RCC 7860 (cell line): ENCODE measurements at places on chromosomes 6 and 20.
A peak's percentile ranks its signal among the peaks of the same experiment; 100 is the strongest.

GRCh38 chr6:219641-220198 is 72.6 kb upstream of the DUSP22 start:
- peak; percentile 28 for DNase-seq

DNA sequence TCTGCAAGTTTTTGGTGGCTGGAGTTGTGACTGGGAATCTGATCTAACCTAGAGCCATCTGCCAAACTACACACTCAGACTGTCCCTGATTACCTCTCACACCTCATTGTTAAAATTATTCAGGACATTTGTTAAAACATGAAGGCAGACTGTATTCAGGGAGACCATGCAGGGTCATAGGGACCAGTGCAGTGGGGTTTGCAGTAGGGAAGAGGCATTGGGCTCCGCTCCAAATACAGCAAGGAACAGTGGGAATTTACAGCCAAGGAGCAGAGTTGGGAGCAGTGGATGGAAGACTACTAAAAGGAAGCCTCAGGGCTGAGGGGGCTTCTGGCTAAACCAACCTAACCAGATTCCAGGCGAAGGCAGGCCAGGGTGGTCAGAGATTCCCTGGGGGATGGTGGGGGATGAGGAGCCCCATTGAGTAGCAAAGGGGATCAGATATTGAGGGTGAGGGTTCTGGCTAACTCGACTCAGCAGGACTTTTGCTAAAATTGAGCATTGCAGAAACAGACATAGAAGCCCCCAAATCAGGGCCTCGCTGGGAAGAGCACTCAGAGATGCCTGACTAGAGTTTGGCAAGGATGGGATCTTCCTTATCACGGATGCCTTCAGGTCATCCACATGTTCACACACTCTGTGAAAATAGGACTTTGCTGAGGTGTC is 172.0 kb downstream of the ZDHHC14 start:
- DNase-seq = no peak

GRCh38 chr20:25160897-25161296 is 34.6 kb upstream of the ENTPD6 start:
- no peak for DNase-seq

DNA sequence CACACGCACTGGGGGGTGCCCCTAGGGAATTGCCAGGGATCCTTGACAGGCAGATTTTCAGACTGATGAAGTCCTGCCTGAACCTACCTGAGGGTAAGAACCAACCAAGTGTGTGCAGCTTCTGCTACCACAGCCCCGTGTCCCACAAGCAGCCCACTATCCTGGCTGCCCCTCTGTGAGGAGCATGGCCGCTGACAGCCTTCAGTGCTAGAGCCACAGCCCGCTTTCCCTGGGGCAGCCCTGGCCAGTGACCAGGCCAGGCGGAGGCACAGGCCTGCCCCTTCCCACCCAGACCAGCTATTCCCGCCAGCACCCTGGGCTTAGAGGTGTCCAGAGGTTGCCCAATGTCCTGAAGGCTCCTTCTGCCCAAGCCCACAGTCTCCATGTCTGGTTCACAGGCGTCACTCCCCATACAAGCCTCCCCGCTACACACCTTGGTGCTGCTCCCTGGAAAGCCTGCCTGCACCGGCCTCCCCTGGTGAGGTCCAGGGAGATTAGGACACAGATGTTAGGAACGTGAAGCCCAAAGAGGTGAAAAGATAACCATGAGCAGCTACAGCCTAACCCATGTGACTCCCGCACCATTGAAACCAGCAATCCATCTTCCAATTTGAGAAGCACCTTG is 207.0 kb downstream of the SYNDIG1 start:
- no peak for DNase-seq

DNA sequence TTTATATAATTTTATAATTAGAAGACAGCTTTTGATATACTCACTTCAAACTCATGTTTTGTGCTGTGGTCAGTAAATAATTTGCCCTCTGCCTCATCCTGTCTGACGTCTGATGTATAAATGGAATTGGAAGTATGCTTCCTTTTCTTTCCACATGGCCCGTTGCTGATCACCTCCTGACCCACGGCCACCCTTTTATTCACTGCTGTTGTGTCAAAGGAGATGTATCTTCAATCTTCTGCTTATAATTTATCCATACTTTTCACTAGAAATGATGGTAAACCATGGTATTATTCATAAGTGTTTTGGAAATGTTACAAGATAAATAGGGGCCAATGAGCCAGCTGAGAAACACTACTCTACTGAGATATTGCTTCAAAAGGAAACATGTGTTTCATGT is 841.8 kb downstream of the PHF3 start:
- DNase-seq = peak; percentile 40

GRCh38 chr6:105833959-105834947 is 251.9 kb upstream of the PRDM1 start:
- no peak for DNase-seq

- DNase-seq = no peak
Observed at GRCh38 chr6:8551386-8551785, 116.0 kb upstream of the SLC35B3 start.

DNA sequence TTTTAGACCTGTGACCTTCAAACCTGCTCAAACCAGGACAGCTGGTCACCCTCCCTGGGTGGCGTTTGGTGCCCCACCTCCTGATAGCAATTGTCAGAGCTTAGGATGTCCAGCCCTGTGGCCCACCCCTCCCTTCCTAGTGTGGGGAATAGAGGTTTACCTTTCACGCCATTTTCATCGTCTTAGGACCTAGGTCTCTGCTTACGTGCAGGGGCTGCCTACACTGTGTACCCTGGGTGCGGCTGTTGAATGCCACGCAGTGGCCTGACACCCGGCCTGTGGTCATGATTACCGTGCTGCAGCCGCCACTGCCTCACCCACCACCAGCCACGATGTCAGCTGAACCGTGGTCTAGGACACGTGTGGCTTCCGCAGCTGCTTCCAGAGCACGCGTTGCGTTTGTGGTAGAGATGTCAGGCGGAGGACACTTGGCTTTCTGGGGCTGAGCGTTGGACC is 157.3 kb downstream of the DTNBP1 start:
- DNase-seq = no peak

DNA sequence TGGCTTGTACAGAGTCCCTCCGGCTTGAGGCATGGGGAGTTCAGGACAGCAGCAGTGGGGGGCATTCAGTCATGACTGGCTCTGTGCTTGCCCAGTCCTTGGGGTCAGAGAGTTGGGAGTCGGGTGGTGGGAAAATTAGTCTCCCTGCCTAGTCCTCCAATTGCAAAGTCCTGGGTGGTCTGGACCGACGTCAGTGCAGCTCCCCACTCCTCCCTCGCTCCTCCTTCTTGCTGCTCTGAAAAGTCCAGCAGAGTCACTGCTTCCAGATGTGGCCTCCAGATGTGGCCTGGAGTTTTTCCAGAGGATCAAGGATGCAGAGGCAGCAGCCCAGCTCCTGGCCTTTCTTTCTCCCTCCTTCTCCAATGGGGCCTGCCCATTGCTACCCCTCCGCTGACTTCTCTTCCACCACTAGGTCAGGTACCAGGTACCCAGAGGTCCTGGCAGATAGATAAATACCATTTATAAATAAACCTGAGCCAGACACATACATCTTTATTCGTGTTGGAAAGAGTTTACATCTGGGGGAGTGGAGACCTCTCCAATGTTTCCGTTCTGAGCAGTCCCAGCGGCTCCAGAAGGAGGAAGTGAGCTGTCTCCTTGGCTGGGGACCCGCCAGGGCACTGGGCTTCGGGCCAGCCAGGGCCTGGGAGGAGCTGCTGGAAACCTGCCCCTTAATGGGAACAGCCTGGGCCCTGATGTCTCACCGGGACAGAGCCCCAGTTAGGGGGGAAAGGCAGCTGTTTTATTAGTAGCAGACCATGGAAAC is 49.0 kb upstream of the RNF24 start:
- DNase-seq = peak; percentile 74

GRCh38 chr20:44021186-44021585 is 106.5 kb downstream of the TOX2 start:
- DNase-seq = no peak

GRCh38 chr6:23754197-23754596 is 371.8 kb upstream of the NRSN1 start:
- no peak for DNase-seq

DNA sequence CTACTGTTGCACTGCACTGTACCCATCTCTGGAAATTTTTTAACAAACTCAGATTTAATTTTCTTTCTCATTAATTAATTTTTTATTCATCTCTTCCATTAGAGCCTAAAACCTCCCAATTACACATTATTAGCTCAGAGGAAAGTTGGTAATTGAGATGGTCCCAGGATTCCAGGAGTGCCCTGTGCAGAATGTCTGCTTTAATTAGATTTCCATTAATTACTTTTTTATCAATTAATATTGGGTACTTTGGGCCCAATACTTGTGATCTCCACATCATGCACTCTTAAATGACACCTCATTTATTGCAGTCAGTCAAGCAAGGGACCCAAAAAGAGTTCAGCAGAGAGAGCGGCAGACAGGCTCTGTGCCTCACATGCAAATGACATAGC is 232.0 kb downstream of the PTPRT start:
- DNase-seq = no peak

DNA sequence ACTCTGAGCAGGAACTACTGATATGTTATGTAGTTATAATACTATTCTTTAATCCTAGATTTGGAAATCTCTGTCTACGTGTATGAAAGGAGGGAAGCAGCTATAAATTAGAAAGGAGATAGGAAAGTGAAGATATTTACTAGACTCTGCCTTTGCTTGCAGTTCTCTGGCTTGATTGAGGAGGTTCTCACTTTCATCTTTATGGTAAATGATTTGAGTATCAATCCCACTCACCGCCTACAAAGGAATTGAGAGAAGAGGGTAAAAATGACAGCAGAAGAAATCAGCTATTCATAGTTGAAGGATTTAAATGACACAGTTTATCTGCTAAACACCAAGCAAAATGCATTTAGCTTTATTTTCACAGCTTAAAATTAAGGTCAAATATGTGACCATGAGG is 67.3 kb downstream of the FAM229B start:
- DNase-seq = no peak
